ENCODE measurements at places on chromosomes 12 and 14.

DNA sequence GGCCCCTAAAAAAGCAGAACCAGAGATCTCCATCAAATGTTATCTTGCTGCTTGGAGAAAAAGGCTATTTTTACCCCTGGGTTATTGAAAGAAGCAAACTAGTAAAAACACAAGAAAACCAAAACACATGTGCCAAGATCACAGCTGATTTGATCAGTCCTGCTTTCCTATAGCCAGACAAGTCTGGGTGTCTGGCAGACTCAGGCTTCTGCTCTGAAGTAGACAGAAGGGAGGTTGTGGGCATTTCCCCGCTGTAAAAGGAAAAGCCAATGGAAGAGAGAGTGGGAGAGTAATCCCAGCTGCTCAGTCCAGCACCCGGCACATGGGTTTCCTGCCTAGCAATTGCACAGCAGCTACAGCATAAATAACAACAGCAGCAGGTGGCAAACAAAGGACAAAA is 177.9 kb downstream of the PHLDA1 start:
- DNase-seq: no peak

DNA sequence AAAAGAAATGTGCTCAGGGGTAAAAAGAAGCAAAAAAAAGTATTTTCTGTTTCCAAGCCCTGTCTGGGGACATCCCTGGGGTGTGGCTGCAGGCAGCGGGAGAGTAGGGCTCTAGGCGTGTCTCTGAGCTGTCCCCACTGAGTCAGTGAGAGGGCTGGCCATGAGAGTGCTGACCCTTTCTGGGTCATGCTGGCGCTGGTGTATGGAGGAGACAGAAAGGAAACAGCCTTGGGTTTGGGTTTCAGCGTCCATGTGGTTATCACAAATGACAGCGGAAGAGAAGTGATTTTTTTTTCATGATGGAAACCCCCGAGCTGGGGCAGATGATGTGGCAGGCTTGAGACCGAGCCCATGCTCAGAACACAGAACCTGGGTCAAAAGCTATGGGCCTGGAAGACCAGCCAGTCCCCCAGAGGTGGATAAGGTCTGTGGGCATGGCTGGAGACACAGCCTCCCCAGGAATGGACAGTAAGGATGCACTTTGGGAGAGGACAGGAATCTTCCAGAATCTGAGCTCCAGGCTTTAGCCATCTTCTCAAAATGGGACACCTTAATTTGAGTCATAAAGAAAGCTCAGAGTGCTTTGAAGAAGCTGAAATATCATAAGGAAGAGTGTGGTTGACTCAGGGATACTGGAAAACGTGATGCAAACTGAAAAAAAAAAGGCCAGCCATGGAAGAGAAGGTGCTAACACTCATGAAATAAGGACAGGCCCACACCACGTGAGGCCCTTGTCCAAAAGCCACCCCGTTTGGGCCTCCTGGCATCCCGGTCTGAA is 36.2 kb downstream of the SYNE3 start:
- no peak for DNase-seq

- DNase-seq: no peak
Measured at GRCh38 chr14:100573002-100573756, 14.0 kb downstream of the BEGAIN start.

DNA sequence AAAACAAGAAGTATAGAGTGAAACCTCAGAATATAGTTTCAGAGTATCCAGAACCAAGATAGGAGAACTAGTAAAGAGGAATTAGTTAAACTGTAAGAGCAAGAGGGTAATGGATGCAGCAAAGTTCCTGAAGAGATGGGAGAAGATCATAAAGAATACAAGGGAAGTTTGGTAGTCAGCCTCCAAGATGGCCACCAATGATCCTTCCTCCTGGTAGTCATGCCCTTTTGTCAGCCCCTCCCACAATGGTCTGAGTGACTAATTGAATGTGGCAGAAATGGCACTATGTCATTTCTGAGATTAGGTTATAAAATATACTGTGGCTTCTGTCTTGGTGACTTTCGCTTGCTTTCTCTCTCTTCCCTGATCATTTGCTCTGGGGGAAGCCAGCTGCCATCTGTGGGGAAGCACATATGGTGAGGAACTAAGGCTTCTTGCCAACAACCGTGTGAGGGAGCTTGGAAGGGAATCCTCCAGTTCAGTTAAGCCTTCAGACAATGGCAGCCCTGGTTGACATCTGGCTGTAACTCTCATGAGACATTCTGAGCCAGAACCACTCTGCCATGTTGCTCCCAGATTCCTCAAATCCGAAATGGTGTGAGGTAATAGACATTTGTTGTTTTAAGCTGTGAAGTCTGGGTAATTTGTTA is 55.3 kb upstream of the AMN1 start:
- no peak for DNase-seq

- DNase-seq: peak; percentile 79
Measured at GRCh38 chr14:31457665-31458659, 656 bp upstream of the DTD2 start.

DNA sequence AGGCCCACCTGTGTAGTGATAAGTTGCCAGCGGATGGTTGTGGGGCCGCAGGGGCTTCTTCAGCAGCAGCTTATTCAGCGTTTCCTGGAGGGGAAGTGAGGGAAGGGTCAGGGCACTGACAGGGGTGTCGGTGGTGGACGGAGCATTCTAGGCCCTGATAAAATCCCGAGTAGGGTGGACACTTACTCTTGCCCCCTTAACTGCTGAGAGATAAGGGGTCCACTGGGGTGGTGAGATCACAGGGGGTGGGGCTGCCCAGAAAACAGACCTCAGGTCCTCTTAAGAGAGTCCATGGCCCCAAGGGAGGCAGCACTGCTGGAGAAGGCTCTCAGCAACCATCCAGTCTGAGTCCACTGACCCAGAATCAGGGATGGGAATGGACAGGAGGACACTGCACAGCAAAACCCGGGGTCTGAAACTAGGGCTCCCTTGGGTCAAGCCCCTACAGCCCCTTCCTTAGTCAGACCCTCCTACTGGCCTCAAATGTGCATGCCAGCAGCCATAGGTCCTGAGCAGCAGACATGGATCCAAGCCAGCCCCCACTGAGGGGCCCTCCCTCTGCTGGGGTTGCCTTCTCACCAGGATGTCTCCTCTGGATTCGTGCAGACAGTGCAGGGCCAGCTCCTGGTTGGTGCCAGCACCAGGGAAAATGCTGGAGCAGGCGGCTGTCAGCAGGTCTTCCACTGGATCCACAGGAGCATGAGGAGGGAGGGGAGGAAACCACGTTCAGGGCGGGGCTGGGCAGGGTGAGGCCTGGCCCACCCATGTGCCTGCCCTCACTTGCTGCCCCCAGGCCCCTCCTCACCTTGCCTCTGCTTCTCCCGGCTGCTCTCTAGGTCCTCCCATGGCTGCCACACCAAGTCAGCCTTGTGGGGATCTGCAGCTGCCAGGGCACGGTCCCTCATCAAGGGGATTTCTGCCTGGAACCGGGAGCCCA is 12.1 kb upstream of the PNMA1 start:
- DNase-seq: no peak

- no peak for DNase-seq
Measured at GRCh38 chr14:61188978-61189808, 91.9 kb downstream of the TMEM30B start.

DNA sequence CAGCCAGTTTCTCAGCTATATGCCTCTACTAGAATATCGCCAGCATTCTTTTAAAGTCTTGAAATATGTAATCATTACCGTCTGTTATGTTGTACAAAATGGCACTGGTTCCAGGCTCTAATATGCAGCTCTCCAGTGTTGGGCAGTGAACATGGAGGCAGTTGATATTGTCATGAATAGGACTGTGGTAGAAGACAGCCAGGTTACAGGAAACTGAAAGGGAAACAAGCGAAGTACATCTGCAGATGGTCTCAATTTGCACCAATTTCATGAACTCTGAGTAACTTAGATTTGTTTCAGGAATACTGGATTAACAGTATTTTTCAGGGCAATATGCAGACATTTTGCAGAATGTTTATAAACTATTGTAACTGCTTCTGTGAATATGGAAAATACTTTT is 13.4 kb upstream of the KLHL42 start:
- DNase-seq: no peak

DNA sequence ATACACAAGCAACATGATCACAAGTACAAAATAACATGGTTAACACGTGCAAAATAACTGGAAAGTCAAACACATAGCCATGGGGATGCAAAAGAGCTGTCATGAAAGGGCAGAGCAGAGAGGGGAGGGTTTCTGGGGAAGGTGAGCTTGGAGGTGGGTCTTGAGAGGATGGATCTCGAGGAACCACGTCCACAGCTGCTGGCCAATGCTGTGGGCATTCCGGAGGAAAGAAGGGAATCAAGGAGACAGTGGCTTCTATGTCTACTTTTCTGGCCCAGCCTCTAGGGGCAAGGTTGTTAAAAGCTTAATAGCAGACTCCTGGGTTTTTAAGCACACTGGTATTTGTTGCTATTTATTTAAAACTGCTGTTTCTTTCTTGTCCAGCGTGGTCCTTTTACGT is 8.4 kb upstream of the MYH7 start:
- DNase-seq: no peak

- DNase-seq: no peak
Measured at GRCh38 chr14:58177125-58177524, 22.8 kb upstream of the ACTR10 start.

DNA sequence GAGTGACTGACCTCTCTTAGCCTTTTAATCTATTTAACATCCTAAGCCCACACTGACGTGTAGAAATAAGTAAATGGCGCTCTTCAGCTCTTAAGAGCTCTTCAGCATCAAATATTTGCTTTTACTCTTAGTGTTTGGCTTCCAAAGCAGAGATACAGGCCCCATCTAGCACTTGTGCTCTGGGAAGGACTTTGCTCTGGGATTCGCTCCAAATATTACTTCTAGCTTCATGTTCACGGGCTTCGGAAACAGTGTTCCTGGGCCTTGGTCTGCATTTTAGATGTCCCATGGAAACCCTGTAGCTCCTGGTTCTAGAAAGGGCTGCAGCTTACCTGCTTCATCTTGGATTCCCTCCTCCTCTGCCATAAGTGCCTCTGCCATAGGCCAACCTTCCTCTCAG is 2.7 kb upstream of the NKX2-8 start:
- no peak for DNase-seq
